Activated CD4-positive, alpha-beta T cell treated with anti-CD3 and anti-CD28 coated beads, Interleukin-2, amount 50 U/mL, for 4 hours (primary cell): ENCODE measurements at places on chromosomes 13 and 19.

GRCh38 chr19:30606114-30607050 lies 234.2 kb downstream of the ZNF536 start:
- DNase-seq = no peak

- DNase-seq = no peak
Observed at GRCh38 chr19:7358102-7358597, 9.4 kb downstream of the ARHGEF18 start.

GRCh38 chr19:35034005-35034502 lies 3.8 kb downstream of the SCN1B start:
- no peak for DNase-seq

DNA sequence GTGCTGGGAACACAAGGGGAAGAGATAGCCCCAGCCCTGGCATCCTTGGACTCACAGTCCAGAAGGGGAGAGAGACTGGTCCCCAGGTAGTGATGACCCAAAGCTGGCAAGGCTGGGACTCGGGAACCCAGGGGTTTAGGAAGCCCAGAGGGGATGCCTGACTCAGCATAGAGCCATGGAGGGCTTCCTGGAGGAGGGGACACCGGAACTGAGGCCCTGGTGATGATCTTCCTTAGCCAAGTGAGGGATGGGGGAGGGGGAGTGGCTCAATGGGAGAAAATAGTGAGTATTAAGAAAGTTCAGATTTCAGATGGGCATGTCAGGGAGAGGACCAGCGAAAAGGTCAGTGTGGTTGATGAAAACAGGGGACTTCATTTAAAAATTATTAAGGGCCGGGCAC lies 26.8 kb downstream of the EXOC3L2 start:
- DNase-seq = no peak

GRCh38 chr19:38433268-38433733 lies at the start of gene RYR1:
Gene RYR1 (plus strand): TSS chr19:38433691. CDS start chr19:38433830, 139 bp downstream.
- DNase-seq = no peak

DNA sequence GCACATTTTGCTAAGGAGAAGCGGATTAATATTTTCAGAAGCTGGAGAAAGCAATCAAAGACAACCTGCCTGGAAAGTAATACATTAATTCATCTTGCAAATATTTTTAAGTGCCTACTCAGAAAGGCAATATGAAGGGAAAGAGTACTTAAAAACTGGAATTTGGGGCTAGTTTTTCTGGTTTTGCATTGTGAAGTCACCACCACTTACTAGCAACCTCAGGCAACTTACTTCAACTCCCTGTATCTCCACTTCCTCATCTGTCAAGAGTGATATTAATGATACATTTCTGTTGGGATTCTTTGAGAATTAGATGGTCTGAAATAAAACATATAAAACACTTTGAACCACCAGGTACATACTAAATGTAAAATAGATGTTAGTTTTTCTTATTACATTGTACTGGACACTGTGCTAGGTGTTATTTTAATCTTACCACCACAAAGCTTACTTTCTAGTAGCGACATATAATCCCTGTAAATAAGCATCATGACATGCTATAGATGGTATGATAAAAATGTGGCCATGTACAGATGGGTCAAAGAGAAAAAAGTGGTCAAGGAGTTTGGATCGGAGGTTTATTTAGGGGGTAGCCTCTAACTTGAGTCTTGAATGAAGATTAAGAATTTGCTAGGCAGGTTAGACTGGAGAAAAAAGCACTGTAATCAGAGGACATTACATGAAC lies 101.2 kb downstream of the SPRY2 start:
- DNase-seq = no peak

GRCh38 chr13:23500849-23501248 lies 67.3 kb upstream of the SACS start:
- DNase-seq = no peak

- no peak for DNase-seq
Observed at GRCh38 chr19:18507021-18507726, 14.7 kb downstream of the ELL start.

GRCh38 chr19:13356686-13357280 lies 149.5 kb downstream of the CACNA1A start:
- no peak for DNase-seq
